ENCODE measurements at places on chromosomes 1 and 21.
A peak's percentile ranks its signal among the peaks of the same experiment; 100 is the strongest.

DNA sequence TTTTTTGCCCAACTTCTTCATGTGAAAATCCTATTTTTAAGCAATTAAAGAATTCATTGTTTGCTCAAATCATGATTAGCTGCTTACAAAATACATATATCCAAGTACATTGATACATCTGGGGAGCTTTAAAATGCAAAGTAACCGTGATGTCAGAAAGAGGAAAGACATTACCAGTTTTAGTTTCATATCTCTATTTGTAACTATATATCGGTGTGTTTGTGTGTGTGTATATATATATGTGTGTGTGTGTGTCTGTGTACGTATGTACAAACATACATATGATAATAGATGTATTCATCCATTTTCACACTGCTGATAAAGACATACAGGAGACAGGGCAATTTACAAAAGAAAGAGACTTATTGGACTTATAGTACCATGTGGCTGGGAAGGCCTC lies 310.1 kb downstream of the DPYD start:
- no peak for DNase-seq

DNA sequence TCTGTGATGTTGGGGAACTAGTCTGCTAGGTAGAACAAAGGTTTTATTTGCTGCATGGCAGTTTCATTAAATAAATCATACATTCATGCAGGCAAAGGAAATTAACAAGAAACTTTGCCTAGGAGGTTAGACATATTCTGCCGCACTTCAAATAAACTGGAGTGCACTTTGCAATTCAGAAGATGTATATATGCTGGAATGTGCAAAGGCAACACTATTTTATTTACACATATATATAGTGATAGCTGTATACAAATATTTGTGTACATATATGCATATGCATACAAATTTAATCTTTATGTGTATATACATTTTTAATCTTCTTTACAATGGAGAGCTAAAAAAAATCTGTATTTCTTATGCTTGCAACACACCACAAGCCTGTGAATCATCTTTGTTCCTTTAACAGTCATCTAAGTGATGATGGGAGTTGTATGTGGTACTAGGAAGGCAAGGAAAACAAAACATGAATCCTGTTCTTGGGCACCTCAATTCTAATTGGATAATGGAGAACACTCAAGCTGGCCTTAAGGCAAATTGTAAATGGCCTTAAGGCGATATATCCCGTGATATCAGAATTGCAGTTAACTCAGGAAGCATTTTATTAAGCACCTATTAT lies 605.8 kb upstream of the CAMK1G start:
- DNase-seq = no peak

- no peak for DNase-seq
Measured at GRCh38 chr1:218323568-218324225, 21.4 kb upstream of the TGFB2 start.

DNA sequence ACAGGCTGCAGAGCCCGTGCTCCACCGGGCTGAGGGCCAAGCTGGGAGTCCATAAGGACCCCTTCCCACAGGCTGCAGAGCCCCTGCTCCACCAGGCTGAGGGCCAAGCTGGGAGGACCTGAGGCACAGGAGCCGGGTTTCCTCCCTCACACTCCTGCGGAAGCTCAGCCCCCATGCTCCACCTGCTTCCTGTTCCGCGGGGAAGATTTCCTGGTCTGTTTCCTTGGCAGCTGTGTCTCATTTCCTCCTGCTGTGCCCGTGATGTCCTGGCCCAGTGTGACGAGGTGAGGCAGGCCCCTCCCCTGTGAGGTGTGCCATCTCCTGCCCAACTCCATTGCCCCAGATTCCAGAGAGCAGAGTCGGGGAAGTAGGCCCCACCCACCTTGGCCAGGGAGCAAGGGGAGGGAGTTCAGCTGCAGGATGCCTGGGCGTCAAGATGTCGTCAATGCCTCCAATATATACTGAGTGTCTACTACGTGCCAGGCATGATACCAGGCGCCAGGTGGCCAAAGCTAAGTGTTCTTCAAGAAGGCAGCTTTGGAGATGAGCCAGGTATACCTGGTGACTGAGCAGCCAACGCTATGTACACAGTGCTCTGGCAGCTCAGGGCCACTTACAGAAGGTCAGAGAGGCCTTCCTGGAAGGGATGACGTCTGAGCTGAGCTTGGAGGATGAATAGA lies 58.8 kb downstream of the NAV1 start:
- DNase-seq = no peak

DNA sequence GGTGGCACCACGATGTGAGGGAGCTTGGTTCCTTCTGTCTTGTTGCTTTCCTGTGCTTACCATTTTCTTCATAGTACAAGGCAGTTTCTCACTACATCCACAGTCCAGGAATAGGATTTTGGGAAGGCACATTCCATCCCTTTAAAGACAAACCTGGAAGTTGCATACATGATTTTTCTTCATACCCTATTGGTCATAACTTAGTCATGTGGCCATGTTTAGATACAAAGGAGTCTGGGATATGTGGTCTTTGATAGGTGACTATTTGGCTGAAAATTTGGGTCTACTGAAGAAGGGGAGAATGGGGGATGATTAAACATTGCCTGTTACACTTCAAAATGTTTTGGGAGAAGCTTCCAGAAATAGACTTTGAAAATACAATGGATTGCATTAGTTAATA lies 7.0 kb downstream of the DYRK1A start:
- no peak for DNase-seq

DNA sequence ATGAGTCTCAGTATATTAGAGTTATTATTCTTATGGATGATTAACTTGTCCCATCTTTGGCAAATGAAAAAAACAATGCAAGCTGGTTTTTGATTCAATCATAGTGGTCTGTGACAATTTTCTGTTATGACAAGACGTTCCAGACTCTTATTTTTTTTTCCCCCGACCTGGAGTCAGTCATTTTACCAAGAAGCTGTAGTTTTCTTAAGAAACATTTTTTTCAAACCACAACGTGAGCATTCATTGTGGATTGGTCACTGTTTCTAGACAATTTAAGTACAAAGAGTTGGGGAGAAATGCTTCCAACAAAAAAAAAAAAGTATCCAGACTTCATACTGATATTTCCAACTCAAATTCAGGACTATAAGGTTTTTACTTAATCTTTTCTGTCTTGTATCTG lies 8.0 kb upstream of the ANGPTL3 start:
- no peak for DNase-seq

DNA sequence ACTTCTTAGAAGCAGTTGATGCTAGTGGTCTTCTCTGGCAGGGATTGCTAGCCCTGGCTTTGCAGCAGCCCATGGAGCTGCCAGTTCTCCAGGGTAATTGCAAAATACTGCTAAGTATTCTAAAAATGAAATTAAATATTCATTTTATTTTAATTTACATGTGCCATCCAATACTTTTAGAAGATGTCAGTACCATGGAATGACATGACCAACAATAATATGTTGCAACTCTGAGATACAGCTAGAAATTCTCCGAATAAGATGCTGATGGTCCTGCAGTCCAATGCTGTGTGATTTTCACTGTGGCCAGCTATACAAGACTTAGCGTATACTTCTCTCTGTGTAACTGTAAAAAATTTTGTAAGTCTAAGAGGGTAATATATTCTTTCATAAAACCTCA lies 20.0 kb upstream of the WARS2 start:
- no peak for DNase-seq

DNA sequence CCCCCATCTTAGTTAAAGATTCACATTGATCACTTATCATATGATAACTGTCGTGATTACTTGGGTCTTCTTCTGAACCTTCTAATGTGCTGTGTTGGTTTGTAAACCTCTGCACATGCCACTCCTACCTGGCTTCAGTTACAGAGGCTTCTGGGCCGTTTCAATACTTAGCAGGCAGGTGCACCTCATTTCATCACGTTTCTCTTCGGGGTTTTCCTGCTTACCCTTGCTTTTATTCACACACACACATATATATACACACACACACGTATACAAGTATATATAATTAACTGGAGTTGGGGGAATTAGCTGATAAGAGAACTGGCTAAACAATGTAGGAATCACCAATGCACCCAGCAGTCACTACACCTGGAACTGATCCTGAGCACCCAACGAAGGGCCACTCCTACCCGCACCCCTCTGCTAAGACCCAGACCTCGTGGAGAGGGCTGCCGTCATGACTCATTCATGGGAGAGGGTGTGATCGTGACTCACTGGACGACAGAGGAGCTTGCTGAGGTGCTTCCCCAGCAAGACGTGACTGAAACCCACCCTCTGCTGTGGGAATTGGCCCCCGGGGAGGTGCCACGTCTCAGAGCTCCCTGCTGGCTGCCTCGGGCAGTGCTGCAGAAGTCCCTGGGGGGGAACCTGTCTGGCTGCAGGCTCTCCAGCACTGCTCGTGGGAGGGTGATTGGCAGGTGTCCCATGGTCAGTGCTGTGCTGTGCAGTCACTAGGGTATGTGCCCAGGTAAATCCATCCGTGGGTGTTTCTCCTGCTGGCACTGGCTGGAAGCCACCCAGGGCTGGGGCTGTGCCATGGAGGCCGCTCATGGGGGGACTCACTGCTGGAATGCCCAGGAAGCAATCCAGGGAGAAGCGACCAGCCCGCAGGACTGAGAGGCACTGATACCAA lies 166.6 kb downstream of the DYRK1A start:
- DNase-seq = no peak

- no peak for DNase-seq
Measured at GRCh38 chr1:50705699-50706098, 254.4 kb downstream of the FAF1 start.

- no peak for DNase-seq
Measured at GRCh38 chr1:150661156-150661555, 31.7 kb upstream of the ENSA start.

- DNase-seq = no peak
Measured at GRCh38 chr1:180728472-180729106, 96.8 kb downstream of the XPR1 start.

GRCh38 chr1:162070825-162071224 lies 1.3 kb downstream of the NOS1AP start:
- no peak for DNase-seq

DNA sequence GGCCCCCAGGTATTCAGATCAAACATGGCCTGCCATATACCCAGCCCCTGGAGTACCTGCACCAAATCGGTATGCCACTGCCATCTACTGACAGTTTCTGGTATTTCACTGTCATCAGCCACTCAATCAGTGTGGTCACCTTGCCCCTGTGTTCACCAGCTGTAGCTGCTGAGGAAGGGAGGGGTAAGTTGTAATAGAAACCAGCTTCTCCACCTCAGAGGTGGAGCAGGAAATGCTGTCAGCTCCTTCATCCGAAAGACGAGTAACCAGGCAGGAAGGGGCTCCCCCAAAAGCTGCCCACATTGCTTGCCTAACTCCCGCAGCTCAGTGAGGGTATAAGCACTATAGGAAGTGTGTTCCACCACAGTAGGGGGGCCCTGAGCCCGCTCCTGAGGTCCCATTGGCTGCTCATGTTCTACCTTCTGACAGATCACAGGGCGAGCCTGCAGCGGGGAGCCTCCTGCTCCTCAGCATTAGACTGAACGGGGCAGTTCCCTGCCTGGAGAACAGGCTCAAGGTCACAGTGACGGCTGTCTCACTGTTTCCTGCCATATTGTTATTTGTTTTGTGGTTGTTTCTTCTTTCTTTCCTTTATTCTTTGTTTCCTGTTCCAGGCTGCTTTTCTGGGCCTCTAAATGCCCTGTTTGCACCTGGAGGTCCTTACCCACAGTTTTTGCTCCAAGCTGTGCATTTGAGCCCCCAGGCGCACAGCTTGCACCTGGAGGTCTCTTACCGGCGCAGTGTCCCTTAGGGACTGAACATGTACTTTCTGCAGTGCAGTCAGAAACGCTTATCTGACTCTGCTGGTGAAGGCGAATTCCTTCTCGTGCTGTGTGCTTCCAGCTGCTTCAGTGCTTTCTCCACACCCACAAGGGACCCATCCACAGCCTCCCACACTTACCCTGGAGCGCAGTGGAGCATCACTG lies 1638.3 kb downstream of the MRPL39 start:
- DNase-seq = peak; percentile 21

DNA sequence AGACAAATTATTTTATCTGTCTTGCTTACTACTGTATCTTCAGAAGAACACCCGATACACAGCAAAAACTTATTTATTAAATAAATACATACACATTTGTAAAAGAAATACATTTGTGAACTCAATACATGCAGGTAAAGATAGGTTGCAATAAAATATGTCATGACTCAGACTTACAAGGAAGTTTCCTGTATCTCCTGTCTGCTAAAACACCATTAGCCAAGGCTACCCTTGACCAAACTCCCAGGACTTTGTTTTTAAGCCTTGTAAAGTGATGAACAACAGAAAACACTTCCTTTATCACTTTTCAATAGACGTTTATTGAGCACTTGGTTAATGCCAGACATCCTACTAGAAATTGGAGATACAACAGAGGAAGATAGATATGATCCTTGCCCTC lies 56.5 kb upstream of the HSD17B7 start:
- DNase-seq = no peak

- DNase-seq = no peak
Measured at GRCh38 chr1:82478916-82479315, 678.2 kb downstream of the ADGRL2 start.

DNA sequence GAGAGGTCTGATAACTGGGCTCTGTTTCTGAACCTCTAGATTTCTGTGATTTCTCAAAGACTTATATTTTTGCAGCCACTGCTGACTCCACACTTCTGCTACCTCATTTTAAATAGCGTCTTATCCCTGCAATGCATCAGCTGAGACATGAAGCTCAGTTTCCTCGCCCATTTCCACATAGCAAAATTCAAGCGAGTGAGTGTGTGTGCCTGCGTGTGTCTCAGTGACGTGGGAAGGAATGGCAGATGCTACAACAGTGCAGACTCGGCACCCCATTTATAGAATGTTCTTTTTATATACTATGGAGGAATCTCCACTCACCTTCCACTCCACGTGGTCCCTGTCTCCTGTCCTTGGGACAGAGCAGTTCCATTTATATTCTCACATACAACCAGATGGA lies 35.7 kb downstream of the ZMYND12 start:
- no peak for DNase-seq

- DNase-seq = no peak
Measured at GRCh38 chr1:41656068-41656467, 171.6 kb upstream of the EDN2 start.

GRCh38 chr1:154608397-154609270 lies 648 bp upstream of the ADAR start:
- no peak for DNase-seq

GRCh38 chr1:210236840-210237409 lies 4.3 kb downstream of the SERTAD4 start:
- no peak for DNase-seq

GRCh38 chr21:15455819-15456462 lies 273.8 kb upstream of the USP25 start:
- DNase-seq = no peak

Data from left renal cortex interstitium (tissue), 4 donors.